ENCODE measurements at places on chromosomes 3 and 15.

DNA sequence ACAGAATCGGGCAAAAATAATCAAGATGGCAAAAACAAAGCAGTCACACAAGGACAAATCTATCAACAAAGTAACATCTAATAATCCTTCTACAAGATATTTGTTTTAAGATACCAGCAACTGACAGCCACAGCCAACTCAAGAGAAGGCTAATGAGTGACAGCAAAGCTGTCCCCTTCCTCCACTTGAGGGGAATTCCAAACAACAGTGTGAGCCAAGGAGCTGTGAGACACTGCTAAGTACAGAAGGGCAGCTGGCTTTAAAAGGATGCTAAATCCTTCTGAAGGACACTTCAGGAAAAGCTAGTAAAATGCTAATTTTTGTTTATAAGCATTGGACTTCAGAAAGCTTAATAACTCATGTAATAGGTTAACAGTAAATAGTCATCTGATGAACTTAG is 120.3 kb upstream of the GOLGA8J start:
- DNase-seq = no peak

DNA sequence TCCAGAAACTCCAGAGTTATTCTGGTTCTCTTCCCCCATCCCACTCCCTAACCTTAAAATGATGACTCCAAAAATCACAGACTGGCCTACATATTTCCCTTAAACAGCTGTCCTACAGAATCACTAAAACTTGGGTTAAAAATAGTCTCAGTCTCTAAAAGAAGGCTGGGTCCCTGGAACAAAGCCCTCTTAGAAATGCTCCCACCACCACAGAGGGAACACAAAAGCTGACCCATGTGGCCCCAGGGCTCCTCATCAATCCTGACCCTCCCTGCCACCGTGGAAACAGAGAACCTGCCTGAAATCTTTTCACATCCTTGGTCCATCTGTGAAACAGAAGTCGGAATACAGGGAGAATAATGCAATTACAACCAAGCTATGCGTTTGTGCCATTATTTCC is 55.7 kb upstream of the DCLK3 start:
- no peak for DNase-seq

GRCh38 chr3:37768107-37768809 is 93.4 kb upstream of the CTDSPL start:
- DNase-seq = no peak

GRCh38 chr3:45758871-45759270 is 37.5 kb downstream of the SLC6A20 start:
- no peak for DNase-seq

DNA sequence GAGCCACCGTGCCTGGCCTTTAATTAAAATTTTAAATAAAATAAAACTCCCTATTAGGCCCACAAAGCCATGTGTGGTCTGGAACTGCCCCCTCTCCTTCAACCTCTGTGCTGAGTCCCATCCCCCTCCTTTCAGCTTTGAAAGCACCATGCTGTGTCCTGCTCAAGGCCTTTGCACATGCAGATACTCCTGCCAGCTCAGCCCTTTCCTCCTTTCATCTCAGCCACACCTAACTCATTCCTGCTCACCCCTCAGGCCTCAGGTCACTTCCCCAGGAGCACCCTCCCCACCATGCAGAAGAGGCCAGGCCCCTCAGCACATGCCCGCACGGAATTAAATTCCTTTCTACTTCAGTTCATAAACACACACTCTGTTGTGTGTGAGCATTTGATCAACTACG is 28.1 kb downstream of the ATRIP start:
- DNase-seq = no peak

Data from Right ventricle myocardium superior (tissue), 1 donor.